ENCODE measurements at places on chromosomes 16 and 17.

DNA sequence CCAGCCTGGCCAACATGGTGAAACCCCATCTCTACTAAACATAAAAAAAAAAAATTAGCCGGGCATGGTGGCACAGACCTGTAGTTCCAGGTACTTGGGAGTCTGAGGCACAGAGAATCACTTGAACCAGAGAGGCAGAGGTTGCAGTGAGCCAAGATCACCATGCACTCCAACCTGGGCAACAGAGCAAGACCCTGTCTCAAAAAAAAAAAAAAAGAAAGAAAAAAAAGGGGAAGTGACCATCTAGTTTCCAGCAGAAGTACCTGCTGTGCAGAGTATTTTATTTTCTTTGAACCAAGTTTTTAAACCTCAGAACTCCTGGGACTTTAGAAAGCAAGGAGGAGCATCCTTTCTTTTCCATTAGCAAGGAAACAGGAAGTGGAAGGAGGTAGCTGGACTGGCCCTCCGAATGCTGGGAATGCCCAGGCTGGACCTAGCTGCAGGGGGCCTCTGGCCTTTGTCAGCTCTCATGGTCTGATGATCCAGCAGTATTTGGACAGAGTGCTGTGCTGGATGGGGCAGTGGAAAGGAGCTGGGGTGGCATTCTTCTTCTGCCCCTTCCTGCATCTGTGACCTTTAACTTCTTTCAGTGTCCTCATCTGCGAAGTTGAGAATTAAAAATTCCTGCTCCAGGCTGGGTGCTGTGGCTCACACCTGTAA lies 6.6 kb downstream of the GID4 start:
- no peak for DNase-seq

GRCh38 chr17:79543531-79543930 lies 67.3 kb downstream of the RBFOX3 start:
- no peak for DNase-seq

- no peak for DNase-seq
These were observed 27.2 kb downstream of the SNX20 start for GRCh38 chr16:50653633-50654519.

- no peak for DNase-seq
These were observed 17.3 kb downstream of the CRYBA1 start for GRCh38 chr17:29263916-29264315.

GRCh38 chr17:8369944-8370343 lies 6.6 kb downstream of the KRABD2 start:
- DNase-seq: no peak

- no peak for DNase-seq
These were observed 72.6 kb upstream of the CNEP1R1 start for GRCh38 chr16:49952386-49952785.
